ENCODE measurements at places on chromosomes 7 and 10.

DNA sequence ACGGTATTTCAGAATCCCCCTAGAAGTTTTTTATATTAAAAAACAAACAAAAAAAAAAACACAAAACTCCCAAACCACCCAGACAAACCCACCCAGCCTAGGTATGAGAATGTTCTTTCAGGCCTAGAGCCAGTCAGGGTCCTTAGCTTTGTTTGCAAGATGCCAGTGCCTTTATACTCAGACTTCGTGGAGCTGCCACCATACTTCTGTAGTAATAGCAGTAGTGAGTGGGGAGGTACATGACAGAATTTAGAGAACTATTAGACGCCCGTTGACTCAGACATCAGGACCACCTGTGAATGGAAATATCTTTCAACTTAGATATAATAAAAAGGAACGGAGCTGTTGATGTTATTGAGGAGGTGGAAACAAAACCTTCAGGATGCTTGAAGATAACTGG, 138.2 kb upstream of the MKLN1 start:
- DNase-seq: no peak

GRCh38 chr7:154914996-154915380, 87.9 kb downstream of the PAXIP1 start:
- no peak for DNase-seq

GRCh38 chr10:21403256-21404015, 122.0 kb downstream of the SKIDA1 start:
- DNase-seq: no peak

DNA sequence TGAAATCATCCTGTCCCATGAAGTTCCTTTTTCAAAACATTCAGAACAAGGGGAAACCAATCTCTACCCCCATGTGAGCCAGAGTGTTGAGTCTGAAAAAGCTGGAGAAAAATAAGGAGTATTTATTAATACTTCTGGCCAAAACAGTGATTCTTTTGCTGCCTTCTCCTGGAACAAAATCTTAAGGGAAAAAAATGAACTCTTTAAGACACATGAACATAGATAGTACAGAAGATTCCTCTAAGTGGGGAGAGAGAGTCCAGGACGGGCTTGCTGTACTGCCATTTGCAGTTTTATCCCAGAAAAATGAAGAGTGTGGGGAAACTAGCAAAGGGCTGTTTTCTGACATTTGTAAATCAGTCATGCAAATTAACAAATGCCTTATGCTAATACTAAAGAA, 173.4 kb upstream of the CELF2 start:
- DNase-seq: no peak

Measured in stimulated activated CD4-positive, alpha-beta T cell treated with anti-CD3 and anti-CD28 coated beads, Interleukin-2, amount 100 ng/mL, for 4 hours (primary cell).